ENCODE measurements at places on chromosomes 1 and 21.
A peak's percentile ranks its signal among the peaks of the same experiment; 100 is the strongest.

- DNase-seq: no peak
Observed at GRCh38 chr1:110583505-110583904, 22.7 kb downstream of the KCNA2 start.

GRCh38 chr1:171212607-171213351, 27.7 kb downstream of the FMO2 start:
- no peak for DNase-seq

DNA sequence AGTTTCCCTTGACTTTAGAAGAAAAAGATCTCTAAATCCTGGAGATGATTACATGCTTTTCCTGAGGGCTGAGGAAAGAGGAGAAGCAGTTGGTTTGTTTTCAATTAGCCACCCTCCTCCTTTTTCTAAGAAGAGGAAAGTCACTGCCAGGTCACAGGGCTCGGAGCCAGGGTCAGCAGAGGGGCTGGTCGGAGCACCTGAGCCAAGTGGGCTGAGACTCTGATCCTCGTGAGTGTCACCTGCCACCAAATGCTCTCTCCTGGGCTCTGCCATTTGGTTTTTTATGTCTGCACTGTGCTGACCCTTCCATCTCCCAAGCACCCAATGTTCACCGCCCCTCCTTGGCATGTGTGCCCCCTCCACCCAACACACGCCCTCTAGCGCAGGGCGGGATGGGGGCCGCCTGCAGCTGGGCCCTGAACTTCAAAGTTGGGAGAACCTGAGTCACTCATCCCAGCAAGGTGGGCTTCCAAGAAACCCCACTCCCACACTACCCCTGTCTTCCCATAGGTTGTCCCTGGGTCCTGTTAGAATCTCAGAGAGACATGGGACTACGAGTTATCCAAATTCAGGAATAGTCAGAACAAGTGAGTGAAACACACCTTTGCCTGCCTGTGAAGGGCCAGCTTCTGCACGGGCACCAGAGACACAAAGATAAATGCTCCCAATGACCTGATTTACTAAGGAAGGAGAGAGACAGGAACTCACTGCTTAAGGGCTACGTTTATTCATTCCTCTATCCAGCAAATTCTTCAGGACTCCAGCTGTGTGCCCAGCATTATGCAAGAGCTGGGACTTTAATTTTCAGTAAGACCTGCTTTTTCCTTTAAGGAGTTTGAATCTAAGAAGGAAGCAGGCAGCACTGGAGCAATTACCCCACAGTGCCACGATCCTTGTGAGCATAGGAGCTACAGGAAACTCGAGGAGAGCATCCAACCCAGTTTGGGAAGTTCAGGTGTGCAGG, 127.5 kb downstream of the RHOU start:
- no peak for DNase-seq

- no peak for DNase-seq
Observed at GRCh38 chr1:94723894-94724293, 96.3 kb upstream of the SLC44A3 start.

DNA sequence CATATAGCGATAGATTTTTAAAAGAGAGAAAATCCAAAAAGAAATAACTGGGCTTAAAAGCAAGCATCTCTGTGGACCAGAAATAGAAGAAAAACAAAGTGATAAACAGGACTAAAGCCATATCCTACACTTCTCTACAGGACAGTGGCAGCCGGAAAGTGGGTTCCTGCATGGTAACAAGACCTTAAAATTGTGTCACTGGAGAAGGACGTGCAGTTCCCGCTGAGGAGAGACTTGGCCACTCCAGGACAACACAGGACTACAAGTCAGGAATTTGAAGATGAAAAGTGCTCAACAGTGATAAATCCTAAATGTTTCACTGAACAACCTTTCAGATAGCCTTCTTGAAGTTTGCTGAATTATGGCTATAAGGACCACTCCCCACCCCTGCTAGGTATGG, 1.9 kb upstream of the HLCS start:
- no peak for DNase-seq

- DNase-seq: no peak
Observed at GRCh38 chr21:34733852-34734251, 65.1 kb downstream of the CLIC6 start.

DNA sequence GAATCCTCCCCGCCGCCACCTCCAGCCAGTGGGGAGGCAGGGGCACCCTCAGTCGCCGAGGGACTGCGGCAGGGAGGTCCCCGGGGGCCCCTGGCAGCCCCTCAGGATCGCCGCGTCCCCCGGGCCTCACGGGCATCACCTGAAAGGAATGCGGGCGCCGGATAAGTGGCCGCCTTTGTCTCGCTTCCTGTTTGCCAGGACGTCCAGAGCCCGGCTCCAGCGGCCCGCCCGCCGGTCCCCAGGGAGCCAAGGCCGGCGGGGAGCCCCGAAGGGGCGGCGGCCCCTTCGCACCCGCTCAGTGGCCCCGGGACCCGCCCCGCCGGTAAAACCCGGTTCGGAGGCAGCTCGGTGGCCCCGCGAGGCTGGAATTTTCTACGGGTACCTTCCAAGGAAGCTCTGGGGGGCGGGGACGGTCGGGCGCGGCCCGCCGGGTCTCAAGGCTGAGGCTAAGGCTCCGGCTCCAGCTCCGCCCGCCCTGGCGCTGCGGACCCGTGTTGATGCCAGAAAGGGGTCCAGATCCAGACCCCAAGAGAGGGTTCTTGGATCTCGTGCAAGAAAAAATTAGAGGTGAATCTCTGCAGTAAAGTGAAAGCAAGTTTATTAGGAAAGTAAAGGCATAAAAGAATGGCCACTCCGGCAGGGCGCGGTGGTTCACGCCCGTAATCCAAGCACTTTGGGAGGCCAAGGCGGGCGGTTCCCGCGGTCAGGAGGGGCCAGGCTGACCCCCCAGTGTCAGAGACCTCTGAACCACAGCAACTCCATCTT, 12.6 kb downstream of the TINAGL1 start:
- no peak for DNase-seq

DNA sequence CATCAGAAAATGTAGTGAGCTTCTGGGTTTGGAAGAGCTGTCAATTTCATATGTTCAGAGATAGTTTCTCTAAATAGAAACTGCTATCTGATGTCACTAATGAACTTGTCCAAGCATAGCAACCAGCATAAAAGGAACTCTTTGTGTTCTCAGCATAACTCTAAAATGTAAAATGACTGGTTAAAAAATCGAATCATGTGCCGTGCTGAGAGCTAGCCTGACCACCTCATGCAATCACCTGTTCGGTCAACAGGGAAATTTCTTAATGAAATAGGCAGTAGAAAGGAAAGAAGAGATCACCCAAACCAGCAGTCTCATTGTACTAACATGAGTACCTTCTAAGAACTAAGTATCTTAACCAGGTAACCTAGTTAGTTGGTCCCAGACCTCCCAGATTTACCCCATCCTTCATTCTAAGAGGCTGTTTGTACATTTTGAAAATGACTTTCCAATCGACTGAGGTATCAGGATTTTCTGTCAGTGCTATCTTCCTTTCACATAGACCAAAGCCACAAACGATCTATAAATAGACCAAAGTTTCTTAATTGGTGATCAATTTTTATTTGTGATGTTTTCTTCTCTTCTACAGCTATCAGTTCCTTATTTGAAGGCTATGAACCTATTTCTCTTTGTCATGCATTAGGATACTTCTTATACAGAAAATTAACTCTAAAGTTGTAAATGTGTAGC, 147.3 kb downstream of the TLR5 start:
- DNase-seq: no peak

- no peak for DNase-seq
Observed at GRCh38 chr1:92503043-92503925, 16.6 kb upstream of the GFI1 start.

- DNase-seq: no peak
Observed at GRCh38 chr1:15075817-15076216, 77.7 kb upstream of the TMEM51 start.

- peak; percentile 48 for DNase-seq
Observed at GRCh38 chr1:30191154-30191702, 532.2 kb downstream of the MATN1 start.

GRCh38 chr1:65149351-65150107, 1.5 kb downstream of the AK4 start:
- DNase-seq: no peak

GRCh38 chr1:239242404-239242803, 144.0 kb upstream of the CHRM3 start:
- DNase-seq: no peak

- no peak for DNase-seq
Observed at GRCh38 chr1:231021540-231022031, 18.5 kb downstream of the FAM89A start.

DNA sequence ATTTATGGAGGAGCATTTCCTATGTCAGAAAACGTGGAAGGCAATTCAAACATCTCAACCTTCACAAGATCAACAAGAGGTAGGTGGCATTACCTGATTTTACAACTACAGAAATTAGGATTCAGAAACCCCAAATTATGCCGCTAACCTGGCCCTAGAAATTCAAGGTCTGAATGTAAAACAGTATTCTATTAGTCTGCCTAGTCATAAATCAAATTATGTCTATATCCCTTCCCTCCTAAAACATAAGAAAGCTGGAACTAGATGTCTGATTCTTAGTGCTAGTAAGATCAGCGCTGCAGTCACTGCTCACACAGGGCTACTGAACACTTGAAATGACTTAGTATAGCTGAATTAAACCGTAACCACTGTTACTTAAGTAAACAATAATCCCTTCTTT, 1.4 kb downstream of the TOMM20 start:
- no peak for DNase-seq

Data from activated CD8-positive, alpha-beta T cell treated with anti-CD3 and anti-CD28 coated beads, Interleukin-2, amount 10 ng/mL, durations not matched to agents 7 days and 5 days (primary cell).